Urinary bladder (tissue), 4 donors: ENCODE measurements at places on chromosomes 16 and 17. TPM values are rescaled to one million over a fixed set of nuclear protein-coding genes. Genes with fewer than 3 reads are reported as not detected.

- no peak for DNase-seq
Observed at GRCh38 chr16:2388875-2389433, 40.3 kb upstream of the CCNF start.

DNA sequence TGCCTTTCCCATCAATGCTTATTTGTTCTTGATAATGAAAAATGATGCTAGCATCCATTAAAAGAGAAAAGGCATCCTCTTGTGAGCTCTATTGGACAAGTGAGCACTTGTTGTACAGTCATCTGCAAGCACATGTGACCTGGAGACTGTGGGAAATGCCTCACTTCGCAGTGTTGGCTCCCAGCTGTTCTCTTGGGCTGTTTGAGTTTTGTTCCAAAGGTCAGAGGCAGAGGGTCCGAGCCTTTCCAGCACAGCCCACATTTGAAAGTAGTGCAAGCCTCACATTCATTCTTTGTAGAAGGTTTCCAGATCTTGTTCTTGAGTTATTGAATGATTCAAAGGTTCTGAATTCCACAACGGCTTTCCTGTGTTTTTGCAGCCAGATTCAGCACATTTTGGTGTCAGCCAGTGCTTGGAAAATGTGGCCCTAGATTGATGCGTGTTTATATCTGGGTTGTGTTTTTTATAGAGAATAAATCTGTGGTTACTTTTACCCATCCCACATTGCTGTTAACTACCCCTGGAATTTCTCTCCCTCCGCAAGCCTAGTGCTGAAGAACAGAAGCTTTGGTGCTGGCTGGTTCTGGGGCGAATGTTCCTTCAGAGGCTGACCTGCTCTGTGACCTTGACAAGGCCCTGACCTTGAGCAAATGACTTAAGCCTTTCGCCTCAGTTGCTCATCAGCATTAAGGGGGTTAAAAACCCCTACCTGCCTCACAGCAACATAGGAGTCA, 49.8 kb downstream of the CDH1 start:
- DNase-seq: no peak

Gene PCGF2
- 8.2 TPM for total RNA-seq

Gene IRF8
- total RNA-seq: 20.6 TPM

Gene ARL5C
- 0.37 TPM for total RNA-seq

DNA sequence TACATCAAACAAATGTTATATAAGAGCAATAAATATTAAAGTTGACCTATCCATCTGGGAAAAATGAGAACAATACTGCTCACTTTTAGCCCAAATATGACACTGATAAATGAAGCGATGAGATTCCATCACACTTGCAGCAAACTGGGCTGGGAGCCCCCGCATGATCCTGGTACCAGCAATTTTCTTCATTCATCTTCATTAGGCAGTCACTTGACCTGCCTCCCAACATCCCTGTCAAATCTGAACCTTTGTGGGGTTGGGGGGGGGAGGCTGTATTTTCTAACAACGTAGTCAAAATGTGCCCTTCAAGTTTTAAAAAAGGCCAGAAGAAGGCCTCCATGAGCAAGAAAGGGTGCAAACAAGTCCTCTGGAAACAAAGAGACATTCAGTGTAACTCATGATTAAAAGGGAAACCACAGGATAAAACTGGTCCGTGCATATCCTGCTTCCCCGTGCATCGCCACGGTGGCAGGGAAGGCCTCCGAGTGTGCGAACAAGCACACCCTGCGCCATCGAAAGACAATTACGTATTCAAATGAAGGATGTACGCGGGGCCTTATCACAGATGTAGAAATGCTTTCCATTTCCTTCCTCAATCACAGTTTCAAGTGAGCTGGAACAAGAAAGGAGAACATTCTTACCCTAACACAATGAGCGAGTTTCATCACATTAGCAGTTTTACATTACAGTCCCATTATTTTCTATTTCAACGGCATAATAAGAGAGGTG, 48.4 kb downstream of the TOX3 start:
- no peak for DNase-seq

Gene TNFRSF17
- total RNA-seq: not detected

- no peak for DNase-seq
Observed at GRCh38 chr16:57347858-57348257, 10.7 kb upstream of the CCL22 start.

Gene ADGRG3
- 1.2 TPM for total RNA-seq
